ENCODE measurements at places on chromosomes 5 and 9.

- no peak for DNase-seq
Measured at GRCh38 chr5:155728146-155728856, 598.7 kb upstream of the SGCD start.

DNA sequence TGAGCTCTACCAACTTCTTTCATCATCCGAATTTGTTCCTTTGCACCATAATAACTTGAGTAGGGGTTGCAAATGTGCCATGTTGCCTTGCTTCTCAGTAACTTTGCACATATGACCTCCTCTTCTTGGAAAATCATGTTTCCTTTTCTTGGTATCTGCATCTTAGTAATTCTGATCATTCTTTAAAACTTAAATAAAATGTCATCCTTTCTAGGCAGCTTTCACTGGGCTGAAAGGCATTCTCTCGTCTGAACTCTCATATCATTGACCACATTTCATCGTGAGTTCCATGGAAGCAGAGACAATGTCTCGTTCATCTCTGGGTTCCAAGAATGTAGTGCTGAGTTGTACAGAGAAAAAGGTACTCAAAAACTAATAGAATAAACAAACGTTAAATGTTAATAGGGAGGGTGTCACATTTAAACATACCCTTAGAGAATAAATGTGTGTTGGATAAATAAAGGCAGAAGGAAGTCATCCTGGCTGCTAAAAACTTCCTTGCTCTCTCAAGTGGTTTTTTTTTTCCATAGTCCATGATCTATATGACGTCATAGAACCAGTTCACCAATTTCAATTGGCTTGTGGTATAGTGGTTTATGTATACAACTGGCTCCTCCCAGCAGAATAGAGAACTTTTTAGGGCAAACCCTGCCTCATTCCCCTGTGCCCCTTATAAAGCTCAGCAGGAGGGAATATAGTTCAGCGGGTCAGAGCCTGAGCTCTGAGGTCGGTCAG, 218.1 kb upstream of the TRIM32 start:
- peak; percentile 7 for DNase-seq

DNA sequence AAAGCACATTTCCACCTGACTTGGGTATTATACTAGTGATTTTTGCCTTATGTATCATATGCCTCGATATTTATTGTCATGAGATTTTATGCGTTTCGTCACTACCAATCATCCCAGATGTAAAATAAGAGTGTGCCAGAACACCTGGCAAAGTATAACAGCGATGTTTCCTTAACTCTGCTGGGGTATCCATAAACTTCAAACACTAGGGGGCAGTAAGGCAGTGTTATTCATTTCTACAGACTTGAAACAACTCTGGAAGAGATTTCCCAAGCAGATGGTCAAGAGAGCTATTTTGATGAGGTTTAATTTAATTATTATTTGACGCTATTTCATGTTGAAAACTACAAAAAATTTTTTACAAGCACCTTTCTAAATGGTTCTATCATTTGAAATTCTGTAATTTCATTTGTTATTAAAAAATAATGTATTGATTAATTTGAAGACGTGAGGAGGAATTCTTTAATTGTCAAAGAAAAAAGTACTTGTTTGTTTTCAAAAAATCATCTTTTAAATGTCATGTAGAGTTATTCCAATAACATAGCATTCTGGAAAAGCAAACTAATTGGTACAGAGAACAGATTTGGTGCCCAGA, 388.5 kb upstream of the CTNND2 start:
- no peak for DNase-seq

DNA sequence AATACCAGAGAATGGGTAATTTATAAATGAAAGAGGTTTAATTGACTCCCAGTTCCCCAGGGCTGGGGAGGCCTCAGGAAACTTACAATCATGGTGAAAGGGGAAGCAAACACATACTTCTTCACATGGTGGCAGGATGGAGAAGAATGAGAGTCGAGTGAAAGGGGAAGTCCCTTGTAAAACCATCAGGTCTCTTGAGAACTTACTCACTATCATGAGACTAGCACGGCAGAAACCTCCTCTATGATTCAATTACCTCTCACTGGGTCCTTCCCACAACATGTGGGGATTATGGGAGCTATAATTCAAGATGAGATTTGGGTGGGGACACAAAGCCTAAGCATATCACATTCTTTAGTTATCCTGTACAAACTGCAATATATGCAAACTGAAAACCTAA, 609.4 kb downstream of the MTRR start:
- DNase-seq: no peak

GRCh38 chr9:20225826-20226225, 396.5 kb downstream of the MLLT3 start:
- no peak for DNase-seq

- no peak for DNase-seq
Measured at GRCh38 chr5:43171451-43171850, 20.6 kb upstream of the NIM1K start.

GRCh38 chr5:37735649-37736347, 104.0 kb downstream of the GDNF start:
- no peak for DNase-seq

GRCh38 chr5:143206196-143207053, 197.1 kb downstream of the NR3C1 start:
- no peak for DNase-seq

DNA sequence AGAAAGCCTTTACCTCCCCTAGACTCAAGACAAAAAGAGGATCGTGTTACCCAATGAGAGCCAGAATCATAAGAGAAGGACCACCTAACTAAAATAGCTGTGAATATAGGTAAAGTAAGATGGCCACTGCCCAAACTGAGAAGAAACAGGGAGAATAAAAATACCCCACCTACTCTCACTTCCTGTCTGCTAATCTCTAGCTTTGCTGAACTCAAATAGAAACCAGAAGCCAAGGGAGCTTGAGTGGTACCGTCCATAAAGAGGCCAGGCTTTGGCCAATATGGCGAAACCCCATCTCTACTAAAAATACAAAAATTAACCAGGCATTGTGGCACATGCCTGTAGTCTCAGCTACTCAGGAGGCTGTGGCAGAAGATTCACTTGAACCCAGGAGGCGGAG, 123.0 kb upstream of the FST start:
- no peak for DNase-seq

DNA sequence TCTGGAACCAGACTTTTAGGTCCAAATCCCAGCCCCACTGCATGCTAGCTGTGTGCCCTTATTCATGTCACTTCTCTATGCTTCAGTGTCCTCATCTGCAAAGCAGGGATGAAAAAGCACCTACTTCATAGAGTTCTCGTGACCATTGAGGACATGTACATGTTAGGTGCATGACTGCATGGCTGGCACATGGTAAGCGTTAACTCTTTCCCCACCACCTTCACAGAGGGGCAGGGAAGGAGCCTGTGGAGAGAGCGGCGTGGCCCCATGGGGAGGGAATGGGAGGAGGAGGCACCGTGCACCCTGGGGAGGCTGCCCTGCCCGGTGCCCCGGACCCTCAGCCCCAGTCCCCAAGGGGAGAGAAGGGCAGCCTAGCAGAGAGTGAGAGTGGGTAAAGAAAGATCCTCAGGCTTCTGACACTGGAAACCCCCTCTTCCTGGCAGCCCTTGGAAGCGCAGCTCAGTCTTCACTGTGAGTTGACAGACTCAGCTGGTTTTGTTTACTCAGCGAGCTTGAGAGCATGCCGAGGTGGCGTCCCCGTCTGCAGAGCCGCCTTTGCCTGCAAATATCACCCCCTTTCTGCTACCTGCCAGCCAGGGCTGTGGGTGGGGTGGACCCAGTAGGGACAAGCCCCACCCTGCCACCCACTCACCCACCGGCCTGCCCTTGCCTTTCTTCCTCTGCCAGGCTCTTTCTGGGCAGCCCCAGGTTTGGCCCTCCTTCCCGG, 10.6 kb upstream of the ANGPTL2 start:
- DNase-seq: no peak

DNA sequence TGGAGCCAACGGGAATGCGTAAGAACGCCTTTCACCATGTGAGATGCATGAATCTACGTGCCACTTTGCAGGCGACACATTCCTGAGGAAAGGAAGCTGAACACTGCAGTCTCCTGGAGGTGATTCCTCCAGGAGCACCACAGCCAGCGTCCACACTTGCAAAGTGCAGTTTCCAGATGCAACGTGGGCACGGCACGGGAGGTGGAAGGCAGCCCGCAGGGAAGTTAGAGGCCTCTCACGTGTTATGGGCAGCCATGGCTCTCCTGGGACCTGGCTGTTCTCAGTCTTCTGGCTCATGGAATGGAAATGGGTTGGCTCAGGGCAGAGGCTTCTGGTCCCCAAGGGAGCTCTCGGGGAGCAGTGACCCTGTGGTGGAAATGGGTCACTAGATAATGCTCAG, 381.0 kb upstream of the IRX4 start:
- DNase-seq: no peak

GRCh38 chr9:111178331-111179055, 140.2 kb upstream of the LPAR1 start:
- no peak for DNase-seq

GRCh38 chr5:120314191-120314590, 149.9 kb upstream of the PRR16 start:
- no peak for DNase-seq

DNA sequence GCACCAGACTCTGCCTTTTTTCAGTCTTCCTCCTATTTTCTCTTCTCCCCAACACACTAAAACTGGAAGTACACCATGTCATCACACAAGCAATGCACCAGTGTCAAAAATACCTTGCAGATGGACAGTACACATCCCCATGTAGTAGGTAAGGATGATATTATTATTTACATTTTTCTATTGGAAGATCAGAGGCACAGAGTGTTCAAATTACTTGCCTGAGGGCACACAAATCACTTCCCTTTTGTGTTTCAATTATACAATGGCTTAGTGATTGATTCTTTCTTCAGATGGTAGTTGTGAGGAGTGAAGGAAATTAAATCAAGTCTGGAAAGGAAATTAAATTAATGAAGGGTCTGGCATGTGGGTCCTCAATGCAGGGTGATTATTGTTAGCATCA, 39.6 kb downstream of the CTSL start:
- no peak for DNase-seq

GRCh38 chr9:14993901-14994554, 83.8 kb upstream of the FREM1 start:
- no peak for DNase-seq

DNA sequence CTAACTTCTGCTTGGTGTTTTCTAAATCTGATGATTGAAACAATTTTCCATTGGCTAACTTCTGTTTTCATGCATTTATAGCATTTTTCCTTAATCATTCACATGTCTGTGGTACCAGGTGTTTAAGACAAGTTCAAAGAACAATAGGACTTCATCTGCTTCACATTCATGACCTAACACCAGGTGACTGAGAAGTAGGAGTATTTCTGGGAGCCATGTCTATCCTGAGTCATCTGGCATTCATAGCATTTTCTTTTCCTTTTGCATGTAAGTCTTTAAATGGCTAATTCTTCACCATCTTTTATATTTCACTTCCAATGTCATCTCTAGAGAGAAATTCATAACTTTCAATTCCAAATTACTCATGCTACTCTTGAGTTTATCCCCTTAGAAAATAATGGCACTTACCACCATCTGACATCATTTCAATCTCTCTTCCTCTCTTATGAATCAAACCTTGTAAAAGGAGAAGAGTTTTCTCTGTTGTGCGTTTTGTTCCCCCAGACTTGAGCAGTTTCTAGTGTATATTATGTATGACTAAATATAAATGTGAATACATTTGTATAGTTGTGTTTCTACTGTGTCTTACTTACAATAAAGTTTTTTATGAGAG, 1196.1 kb upstream of the CDH9 start:
- DNase-seq: no peak

GRCh38 chr5:5986492-5987178, 391.7 kb downstream of the MED10 start:
- DNase-seq: no peak

- no peak for DNase-seq
Measured at GRCh38 chr5:75169516-75169915, 67.2 kb downstream of the ANKRD31 start.

DNA sequence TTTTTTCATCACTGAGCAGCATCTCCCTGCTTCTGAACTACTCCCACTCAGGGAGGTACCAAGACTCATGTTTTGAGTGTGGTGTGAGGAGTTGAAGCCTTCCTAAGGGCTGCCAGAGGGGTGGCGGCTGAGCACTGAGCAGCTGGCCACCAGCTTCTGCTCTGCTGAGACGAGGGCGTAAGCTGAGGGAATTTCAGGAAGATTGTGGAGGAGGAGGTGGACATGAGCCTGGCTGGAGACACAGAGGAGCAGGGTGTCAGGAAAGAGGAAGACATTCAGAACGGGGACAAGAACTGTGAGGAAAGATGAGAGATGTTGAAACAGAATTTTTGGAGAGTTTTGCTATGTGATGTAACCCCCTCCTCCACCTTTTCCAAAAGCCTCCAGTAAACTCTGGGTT, 7.8 kb downstream of the LCP2 start:
- no peak for DNase-seq

DNA sequence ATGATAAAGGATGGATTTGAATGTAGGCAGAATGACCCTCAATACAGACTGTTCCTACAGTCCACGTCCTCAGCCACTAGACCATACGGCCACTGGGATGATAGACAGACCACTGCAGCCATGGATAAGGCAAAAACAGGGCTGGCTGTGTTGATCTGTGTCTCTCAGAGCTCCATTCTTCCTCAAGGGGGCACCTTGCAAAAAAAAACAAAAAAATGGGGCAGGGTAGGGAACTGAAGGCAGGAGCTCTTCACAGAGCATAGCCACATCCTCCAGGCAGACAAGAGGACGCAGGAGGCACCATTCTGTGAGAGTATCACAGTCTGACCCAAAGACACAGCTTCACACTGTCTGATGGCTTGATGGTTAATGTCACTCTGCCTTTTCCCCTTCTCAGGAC, 61.2 kb upstream of the GABRP start:
- DNase-seq: no peak

DNA sequence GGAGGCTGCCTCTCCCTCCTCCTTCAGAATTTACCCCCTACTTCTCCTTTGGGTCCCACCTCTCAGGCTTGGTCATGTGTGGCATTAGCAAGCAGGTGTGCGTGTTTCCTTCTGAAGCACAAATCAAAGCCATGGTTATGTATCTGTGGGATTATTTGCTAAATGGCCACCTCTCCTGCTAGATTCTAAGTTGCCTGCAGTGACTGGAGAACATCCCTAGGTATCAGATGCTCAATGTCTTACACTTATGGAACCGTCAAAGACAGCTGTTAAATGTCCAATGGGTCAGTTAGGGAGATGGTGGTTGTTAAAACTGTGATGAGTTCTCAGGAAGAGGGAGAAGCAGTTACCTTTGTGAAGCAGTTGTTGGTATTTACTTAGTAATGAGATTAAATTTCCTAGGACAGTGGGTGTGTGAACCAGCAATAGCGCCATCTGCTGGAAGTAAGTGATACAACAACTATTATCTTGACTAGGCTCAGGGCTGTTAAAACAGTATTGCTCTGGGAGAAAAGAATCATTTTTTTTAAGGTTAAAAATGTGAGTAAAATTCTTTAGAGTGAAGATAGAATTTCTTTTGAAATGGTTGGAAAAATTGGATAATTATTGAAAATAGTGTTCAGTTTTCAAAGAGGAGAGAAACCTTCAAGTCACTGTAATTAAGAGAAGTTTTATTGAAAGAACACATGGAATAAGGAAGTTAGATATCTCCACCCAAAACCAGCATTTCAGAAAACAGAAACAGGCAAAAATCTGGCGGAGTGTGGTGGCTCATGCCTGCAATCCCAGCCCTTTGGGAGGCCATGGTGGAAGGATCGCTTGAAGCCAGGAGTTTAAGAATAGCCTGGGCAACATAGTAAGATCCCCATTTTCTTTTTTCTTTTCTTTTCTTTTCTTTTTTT, 71.3 kb downstream of the TMC1 start:
- DNase-seq: peak; percentile 72
